ENCODE measurements at places on chromosomes 11 and 22.

- DNase-seq, result no peak
Measured at GRCh38 chr11:109309153-109309552, 112.8 kb upstream of the C11orf87 start.

GRCh38 chr11:76609736-76610370 is 60.7 kb downstream of the LRRC32 start:
- no peak for DNase-seq

DNA sequence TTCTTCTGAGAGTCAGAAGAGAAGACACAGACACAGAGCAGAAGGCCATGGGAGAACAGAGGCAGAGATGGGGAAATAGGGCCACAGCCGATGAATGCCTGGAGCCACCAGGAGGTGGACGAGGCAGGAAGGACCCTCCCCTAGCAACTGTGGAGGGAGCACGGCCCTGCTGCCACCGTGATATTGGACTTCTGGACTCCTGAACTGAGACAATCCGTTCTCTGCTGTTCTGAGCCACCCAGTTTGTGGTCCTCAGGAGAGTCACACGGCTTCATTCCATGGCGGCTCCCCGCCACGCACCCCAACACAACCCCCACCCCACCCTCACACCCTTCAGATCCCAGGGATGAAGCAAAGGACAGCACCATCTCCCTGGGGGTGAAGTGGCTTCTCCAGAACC is 338.1 kb downstream of the CTTN start:
- no peak for DNase-seq

GRCh38 chr11:80083531-80083951 is 642.7 kb upstream of the TENM4 start:
- no peak for DNase-seq

GRCh38 chr11:1501421-1502167 is 15.0 kb upstream of the MOB2 start:
- no peak for DNase-seq

GRCh38 chr22:25874327-25874726 is 132.3 kb downstream of the MYO18B start:
- no peak for DNase-seq

GRCh38 chr11:67996051-67996450 is 7.8 kb downstream of the UNC93B1 start:
- DNase-seq, result no peak

GRCh38 chr22:26481694-26482093 is 1.9 kb downstream of the HPS4 start:
- no peak for DNase-seq

GRCh38 chr11:127247261-127247851 is 246.8 kb upstream of the KIRREL3 start:
- no peak for DNase-seq

DNA sequence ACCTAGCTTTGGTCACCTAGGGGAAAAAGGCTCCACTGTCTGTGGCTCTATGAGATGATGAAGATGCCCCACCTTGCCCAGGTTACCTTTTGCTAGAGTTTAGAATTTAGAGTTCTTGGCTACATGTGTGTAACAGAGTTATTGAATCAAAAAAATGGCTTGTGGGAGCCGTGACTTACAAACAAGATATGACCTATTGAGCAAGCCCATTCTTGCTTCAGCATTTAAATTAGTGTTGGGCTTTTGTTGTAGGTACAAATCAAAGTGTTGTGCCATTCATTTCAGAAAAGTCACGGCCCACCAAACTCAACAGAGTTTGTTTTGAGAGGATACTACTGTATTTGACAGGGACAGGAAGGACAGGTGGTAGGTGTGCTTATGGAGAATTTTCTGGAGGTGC is 768.8 kb downstream of the NTM start:
- DNase-seq, result no peak

GRCh38 chr11:43969543-43969942 is 27.1 kb downstream of the C11orf96 start:
- DNase-seq, result no peak

DNA sequence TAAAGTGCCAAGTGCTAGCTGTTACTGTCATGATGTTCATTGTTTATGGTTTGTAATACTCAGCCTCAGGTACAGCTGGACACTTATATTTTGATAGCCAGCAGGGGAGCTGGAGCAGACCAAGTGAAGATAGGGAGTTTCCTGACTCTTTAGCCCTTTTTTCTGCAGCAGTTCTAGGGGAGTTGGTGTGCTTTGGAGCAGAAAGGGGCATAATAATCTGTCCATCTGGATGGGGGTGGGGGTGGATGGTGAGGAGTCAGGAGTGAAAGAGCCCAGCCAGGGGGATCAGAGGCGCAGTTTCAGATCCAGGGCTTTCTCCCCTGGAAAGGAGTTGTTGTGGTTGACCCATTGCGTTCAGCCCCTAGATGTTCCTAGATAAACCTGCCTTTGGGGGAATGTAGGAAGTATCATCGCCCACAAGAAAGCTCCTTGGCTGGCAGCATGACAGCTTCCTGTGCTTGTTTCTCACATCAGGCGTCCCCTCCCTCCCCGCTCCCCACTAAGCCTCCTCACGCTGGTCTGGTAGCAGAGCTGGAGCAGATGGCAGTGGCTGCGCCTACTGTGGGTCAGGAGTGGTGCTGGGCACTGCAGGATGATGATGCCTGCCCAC is 41.9 kb downstream of the MED15 start:
- no peak for DNase-seq

DNA sequence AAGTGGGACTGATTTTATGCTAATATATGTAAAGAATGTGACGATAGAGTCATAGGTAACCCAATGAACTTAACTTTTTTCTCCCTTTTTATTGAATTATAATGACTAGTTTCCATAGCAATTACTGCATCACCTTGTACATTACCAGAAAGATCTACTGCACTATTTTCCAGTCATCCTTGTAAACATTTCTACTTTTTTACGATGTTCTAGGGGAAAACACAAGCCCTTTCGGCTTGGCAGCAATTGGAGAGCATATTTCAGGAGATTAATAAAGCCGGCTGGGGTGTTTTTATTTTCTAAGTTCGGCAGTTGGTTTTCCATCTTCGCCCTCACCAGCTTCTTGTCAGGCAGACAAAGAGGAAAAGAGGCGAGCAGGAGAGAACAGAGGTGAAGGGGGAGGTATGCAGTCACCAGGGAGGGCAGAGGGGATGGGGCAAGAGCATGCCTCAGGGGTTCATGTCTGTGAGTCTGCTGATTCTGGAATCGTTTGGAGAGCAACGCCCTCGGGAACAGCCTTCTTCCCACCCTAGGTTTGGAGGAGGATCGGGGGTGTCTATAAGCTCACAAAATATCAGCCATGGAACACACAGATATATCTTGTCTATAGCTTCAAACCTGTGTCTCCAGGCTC is 476.4 kb downstream of the MIAT start:
- DNase-seq, result no peak

- DNase-seq, result no peak
Measured at GRCh38 chr22:45328822-45329529, 19.2 kb downstream of the FAM118A start.

GRCh38 chr11:103803062-103803461 is 233.4 kb upstream of the DDI1 start:
- DNase-seq, result no peak

DNA sequence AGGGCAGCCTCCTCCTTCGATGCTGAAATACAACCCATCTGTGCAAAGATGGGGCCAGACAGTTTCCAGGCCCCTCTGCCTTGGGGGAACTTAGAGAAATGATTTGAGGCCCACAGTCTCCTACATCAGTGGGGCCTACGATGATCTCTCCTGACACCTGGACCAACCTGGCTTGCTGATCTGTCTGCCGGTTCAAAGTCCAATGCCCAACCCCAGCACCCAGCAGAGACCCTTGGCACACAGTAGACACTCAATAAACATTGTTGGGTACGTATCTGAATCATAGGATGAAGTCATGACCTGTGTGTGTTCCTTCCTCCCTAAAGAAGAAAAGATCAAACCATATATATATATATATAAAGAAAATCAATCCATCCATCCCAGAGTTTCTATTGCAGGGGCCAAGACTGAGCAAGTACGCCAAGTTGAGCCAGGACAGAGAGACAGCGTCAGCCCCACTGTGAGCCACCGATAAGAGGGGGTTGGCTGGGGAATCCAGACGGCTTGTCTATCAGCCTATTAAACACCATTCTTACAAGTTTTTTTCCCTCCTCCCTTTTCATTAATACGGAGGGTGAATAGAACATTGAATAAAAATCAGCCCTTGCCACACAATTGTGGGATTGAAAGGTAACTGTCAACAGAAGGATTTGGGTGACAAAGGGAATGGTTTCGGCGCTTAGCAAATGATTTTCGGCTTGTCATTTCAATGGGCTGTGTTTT is 244.1 kb downstream of the MN1 start:
- DNase-seq, result no peak

- no peak for DNase-seq
Measured at GRCh38 chr11:66314561-66315497, 2.0 kb downstream of the CD248 start.

GRCh38 chr11:86575208-86575855 is 97.1 kb downstream of the ME3 start:
- no peak for DNase-seq

- no peak for DNase-seq
Measured at GRCh38 chr11:623999-624704, 603 bp downstream of the CDHR5 start.

DNA sequence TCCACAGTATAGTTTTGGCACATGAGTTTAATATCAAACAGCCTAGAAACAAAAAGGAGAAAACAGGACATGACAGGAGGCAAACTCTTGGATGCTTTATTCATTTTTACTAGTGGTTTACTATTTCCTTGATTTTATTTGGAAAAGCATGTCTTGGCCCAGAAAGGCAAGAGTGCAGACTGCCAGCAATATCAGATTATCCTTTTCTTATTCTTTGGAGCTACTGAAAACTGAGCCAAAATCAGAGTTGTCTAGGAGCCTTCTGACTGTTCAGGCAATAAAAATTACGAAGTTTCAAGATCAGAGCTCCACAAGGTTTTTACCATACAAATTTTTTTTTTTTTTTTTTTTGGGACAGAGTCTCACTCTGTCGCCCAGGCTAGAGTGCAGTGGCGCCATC is 16.0 kb downstream of the CELF1 start:
- no peak for DNase-seq

- no peak for DNase-seq
Measured at GRCh38 chr11:79269611-79270307, 171.1 kb downstream of the TENM4 start.

DNA sequence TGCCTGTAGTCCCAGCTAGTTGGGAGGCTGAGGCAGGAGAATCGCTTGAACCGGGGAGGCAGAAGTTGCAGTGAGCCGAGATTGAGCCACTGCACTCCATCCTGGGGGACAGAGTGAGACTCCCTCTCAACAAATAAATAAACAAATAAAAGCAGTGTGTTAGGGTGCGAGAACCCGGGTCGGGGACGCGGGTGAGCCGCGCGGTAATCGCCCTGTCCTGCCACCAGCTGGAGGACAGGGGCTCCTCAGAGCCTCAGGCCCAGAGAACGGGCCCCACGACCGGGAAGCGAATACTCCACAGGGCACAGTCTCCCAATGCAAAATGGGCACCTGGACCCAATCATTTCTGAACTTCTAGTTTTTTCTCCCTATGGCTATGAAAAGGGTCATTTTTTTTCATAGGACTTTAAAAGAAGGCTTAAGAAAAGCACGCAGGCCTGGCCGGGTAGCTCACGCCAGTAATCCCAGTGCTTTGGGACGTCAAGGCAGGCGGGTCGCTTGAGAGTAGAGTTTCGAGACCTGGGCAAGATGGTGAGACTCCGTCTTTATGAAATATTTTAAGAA is 744 bp upstream of the MCM5 start:
- no peak for DNase-seq

DNA sequence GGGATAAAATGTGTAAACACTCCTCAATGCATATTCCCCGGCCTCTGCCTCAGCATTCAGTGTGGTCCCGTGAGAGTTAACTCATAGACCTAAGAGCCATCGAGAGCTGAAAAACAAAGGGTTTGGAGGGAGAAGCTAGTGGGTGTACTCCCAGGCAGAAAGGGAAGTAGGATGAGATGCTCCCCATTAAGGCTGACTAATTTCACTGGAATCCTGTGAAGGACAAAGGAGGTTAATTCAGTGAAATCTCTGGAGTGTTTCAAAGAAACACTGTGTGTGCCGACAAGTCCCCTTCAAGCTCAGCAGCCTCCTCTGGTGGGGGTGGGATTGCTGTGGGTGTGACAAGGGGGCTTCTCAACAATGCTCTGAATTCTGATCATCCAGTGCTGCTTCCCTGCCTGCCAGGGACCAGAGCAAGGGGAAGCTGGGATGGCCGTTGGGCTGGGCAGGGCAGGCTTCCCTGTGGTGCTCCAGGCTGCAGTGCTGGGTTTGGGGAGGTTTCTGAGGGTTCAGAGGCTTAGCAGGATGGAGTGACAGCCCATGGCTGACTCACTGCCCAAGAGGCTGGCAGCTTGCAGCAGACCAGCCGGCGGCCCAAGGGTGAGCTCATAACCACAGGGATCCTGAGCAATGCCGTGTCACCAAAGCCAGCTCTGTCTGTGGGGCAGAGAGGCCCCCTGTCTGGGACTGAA is 61.4 kb upstream of the BMAL1 start:
- DNase-seq, result no peak

GRCh38 chr11:28343304-28344233 is 235.4 kb downstream of the METTL15 start:
- DNase-seq, result no peak

DNA sequence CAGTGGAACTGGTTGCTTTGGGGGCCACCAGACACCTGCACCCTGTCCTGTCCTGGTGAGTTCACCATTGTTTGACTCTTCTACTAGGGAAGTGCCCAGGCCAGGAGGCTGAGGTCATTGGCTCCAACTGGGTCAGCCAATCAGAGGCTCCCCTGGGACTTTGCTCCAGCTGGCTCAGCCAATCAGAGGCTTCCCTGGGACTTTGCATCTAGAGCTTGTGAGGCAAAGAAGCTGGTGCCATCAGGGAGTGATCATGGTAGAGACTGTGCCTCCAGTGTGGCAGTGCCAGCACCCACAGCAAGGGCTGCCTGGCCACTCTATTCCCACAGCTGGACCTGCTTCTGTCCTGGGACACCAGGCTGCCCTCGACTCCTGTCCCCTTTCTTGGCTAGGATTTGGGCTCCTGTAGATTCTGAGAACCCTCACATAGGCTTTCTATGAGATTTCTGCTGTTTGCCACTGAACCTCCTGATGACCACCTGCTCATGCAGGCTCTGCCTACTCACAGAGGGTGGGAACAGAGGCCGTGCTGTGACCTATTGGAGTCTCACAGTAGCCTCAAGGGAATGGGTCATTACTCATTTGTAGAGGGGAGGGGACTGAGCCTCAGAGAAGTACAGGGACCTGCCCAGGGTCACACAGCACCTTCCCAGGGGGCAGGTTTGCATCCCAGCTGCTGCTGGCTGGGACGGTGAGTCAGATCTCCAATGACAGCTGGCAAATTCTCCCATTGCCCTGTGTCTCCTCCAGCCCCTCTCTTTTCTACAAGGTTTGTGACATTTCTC is 59.2 kb upstream of the SHISAL1 start:
- no peak for DNase-seq

DNA sequence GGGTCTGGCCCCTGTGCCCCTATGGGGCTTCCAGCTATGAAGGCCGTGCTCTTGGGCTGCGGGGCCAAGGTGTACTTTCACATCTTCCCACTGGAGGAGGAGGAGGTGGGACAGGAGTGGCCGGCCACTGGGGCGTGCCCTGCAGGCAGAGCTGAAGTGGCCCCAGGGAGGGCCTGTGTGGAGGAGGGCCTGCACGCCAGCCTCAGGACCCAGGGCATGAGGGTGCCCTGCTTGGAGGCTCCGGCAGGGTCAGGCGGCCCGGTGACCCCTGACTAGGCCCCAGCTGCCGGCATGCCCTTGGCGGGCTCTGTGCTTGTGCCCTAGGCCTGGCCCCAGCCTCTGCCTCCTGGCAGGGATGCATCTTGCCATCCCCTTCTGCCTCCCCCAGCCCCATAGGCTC is 5.2 kb downstream of the PRR5 start:
- DNase-seq, result no peak

GRCh38 chr11:110830747-110831146 is 118.5 kb upstream of the ARHGAP20 start:
- DNase-seq, result no peak
